Stimulated activated CD4-positive, alpha-beta T cell treated with anti-CD3 and anti-CD28 coated beads, Interleukin-1b, Interleukin-23, amount 100 ng/mL, for 4 hours (primary cell): ENCODE measurements at places on chromosomes 2 and 18.

DNA sequence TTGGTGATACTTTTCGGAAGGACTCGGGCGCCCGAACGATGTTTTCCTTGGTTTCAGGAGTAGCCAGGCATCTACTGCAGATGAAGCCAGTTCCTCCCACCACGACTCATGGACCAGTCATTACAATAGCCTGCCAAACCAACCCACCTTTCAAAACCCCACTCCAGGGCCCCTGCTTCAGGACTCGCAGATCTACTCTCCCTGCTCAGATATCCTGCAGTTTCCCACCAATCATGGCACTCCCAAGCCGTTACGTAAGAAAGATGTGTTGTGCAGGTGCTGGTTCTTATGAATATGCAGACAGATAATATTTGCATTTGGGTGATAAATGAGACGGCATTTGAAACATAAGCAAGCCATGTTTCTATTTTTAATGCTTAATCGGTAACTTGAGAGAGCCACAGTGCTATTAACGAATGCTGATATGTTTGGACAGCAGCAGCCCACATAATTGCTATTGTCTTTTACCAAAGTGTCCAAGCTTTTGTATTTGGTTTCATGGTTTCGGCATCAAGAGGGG, 3.5 kb upstream of the CYS1 start:
- DNase-seq: no peak

DNA sequence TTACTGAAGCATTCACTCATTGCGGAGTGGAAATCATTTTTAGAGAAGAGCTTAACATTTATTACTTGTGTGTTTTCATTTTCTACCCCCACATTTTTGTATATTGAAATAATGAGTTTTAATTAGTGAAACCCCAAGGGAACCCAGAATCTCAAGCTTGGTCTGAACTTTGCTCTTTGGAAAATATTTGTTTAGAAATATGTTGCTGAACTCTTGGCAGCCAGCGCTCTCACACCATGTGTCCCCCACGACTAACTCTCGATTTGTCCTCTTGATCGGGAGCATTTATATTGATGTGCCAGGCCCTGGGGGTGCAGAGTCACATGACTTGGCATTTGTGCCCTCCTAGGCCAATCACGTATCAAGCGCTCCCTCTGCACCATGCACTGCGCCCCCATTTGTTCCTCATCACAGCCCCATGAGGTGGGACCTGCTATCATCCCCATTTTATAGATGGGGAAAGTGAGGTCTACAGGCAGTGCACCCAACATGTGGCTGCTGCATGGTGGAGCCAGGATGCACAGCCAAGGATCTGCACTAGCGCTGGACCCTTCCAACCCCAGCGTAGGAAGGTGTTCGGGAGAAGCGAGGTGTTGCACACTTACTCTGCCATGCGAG, 149.7 kb downstream of the NCK2 start:
- DNase-seq: no peak

DNA sequence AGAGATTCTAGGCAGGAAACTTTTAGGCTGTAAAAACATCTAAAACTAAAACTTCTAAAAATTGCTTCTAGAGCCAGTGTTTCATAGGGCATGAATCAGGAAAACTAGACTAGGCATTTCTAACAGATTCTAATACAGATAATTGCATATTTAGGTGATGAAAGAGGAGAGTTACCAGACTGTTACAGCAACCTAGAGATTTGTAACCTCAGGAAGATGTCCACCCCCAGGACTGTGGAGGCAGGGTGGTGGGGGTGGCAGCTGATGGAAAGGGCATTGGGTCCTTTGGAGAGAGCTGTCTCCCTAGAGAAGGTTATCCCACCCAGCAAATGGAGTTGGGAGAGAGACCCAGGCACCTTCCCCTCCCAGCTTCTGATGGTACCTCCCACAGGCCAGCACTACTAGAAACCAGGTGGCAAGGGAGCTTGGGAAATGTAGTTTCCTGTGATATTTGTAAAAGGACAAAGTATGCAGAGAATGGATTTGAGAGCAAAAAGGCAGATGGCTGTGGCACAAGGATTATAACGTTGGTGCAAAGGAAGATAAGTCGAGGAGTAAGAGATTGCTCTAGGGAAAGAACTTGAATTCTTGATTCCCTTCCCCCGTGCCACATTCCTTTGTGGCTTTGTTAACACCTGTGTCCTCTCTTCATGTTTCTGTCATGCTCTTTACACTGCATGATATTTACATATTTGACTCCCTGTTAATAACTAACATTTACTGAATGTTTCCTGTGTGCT, 75.6 kb upstream of the MGAT5 start:
- DNase-seq: no peak

DNA sequence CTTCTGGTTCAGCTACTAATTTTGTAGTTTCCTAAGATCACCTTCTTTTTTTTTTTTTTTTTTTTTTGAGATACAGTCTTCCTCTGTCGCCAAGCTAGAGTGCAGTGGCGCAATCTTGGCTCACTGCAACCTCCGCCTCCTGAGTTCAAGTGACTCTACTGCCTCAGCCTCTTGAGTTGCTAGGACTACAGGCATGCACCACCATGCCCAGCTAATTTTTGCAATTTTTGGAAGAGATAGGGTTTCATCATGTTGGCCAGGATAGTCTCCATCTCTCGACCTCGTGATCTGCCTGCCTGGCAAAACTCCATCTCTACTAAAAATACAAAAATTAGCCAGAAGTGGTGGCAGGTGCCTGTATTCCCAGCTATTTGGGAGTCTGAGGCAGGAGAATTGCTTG, 301.5 kb upstream of the TFPI start:
- DNase-seq: no peak

DNA sequence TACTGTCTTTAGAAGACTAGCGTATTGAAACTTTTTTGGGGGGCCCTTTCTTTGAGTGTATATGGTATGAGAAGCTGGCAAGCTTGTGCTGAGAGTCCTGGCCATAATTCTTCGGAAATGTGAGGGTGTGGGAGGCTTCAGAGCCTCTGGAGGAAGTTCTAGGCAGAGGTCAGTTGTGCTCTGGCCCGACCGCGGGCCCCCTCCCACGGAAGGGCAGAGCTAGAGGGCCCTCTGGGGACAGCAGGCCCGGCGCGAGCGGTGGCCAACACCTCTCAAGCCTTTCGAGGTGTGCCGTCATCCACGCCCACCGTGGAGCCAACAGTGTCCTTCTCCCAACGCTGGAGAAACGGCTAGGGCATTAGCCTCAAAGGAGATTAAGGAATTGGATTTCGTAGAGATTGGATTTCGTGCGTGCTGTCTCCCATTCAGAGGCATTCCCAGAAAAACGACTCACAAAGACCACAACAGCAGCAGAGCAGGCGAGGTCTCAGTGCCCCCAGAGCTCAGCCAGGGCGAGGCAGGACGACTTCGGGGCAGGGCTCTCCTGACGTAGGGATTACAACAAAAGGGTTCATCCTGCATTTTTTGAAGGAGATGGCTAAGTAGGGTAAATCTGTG, 2.2 kb upstream of the MTCL1 start:
- no peak for DNase-seq

DNA sequence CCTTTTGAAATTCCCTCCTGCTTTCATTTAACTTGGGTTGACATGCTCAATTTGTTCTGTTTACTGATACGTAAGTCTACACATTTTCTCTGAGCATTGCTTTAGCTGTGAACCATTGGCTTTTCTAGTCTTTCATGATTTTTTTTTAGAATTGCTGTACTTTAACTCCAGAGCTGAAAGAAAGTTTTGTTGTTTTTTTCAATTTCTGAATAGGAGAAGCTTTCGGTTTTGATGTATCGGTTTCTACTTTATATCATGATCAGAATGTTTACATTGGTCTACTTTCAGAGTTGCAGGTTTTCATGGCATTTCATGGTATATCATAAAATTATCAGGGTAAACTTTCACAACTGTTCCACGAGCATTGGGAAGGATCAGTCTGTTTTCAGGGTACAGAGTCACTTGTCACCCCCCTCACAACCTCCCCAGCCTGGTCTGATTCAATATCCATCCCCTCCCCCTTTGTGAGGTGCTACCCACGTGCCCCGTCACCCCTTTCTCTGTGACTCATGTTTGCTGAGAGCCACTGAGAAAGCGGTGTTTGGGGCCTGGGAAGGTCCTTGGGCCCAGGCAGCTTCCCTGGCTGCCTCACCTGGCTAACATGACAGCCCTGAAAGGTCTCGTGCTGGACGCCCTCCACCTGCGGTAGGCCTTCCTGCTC, 7.0 kb downstream of the ASTL start:
- DNase-seq: no peak

DNA sequence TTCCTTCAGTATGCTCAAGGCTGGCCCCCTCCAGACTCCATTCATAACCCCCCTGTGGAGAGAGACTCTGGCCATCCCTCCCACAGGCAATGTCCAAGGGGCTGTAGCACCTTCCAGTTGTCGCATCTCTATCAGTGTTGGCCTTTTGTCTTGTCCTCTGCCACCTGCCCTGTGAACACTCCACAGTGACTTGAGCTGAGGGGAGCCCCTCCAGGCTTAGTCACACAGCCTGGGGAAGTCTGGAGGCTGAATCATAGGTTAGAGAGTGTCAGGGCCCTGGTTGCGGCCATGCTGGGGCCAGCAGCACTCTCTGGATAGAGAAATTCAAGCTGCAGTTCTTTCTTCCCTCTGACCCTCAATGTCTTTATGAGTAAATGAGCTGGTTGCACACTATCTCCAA, 64.7 kb downstream of the GYPC start:
- DNase-seq: no peak

DNA sequence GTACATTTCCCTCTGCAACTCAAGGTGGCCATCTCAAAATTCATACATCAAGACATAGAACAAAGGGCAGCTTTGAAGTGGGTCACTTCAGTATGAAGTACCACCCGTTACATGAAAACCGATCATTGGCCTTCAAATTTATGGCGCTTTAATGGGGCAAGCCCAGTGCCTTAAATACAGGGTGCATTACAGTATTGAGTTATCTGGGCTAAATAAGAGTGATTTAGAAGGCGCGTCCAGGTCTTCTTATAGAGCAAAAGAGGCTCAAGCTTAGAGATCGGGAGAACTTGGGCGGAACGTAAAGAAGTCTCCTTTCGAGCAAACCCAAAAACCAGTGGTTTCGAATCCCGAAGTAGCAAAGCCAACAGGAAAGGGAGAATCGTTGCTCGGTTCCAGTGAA, 7.1 kb downstream of the HOXD3 start:
- DNase-seq: no peak

DNA sequence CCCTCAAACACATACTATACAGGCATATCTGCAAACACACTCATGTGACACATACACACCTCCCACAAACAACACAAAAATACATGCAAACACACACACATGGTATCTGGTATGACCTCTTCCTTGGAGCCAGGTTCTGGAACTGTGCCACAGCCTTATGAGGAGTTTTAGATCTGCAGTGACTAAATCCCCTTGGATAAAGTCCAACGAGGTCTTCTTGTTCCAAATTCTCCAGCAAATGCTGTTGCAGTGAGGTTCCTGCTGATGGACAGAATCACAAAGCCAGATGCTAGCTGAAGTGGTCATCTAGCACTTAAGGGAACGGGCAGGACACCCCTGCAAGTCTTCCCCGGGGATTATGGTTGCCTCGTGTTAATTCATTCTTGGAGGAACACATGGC, 54.5 kb upstream of the DAPL1 start:
- no peak for DNase-seq

DNA sequence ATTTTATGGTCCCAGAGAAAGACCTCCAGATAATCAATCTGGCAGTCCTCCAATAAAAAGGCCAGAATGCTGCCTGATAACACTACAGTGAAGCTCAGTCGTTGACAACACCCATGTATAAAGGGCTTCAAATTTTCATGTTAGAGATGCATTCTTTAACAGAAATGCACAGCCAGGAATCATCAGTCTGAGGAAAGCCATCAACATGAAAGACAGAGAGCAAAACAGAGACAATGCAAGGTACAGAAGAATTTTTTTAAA, 13.8 kb downstream of the BABAM2 start:
- no peak for DNase-seq

- DNase-seq: no peak
These were observed 1.5 kb upstream of the AAK1 start for GRCh38 chr2:69645031-69645431.

DNA sequence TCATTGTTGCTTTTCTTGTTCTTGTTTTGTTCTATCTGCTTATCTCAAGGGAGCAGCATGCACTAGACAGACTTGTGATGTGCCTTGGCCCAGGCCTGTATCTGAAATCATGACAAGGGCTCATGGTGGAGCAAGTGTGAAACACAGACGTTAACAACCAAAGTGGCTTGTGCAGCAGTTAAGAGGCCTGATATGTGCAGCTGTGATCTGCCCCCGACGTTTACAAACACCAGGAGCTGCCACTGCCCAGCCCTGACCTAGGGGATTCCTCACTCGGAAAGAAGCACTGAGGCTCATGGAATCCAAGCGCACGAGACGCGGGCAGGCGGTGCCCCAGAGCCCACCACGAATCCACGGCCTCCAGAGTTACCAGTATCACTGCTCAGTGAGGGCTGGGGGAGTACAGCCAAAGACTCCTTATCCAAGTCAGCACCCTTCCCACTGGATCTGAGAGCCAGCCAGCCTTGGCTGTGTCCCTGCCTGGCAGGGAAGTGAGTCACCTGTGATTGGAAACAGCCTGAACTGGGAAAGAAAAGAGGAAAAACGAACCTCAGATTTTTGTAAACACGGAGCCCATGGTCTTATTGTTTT, 62.3 kb upstream of the SNTG2 start:
- DNase-seq: no peak

DNA sequence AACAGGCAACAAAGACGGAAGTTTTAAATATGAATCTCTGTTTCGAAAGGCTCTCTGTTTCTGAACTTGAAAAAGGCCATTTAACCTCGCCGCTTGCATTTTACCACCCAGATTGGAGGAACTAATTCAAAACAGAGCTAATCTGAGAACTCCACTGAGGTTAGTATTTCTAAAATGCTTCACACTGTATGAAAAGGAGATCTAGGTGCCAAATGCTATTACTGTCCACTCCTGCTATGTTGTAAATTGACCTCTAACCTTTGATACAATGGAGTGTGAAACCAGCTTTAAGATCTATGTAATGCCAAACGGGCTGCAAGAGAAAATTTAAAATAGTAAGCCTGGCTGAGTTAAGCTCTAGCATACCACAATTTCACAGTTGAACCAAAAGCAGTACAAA, 364.5 kb downstream of the IRS1 start:
- DNase-seq: no peak

- no peak for DNase-seq
These were observed 342.1 kb downstream of the PLCL1 start for GRCh38 chr2:198146346-198146940.

GRCh38 chr18:58276789-58277739, 233.0 kb downstream of the NEDD4L start:
- DNase-seq: no peak

DNA sequence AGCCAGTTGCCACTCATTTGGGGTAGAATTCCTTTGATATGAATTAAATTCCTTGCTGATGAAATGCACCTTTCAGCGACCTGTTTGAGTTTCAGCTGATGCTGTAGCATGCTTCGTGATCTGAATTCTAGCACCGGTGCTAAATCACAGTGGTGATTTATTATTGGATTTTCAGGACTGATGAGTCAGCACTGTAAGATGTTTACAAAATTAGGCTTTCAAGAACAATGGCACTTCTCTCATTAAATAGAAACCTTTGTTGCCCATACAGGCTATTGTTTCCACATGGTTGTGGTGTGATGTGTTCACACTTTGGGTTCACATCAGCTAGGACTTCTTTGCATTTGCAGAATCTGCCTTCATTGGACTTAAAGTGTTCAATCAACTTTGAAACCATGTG, 687.7 kb downstream of the ARHGAP15 start:
- DNase-seq: no peak
